ENCODE measurements at places on chromosomes 13 and 19. TPM values are rescaled to one million over a fixed set of nuclear protein-coding genes. Genes with fewer than 3 reads are reported as not detected.

Gene WDR83
- 8.9 TPM for total RNA-seq

Gene PSG3
- not detected for total RNA-seq

Gene MED4
- 38.5 TPM for total RNA-seq

Gene PLIN5
- total RNA-seq: 10.0 TPM

Gene IGLON5
- total RNA-seq: not detected

Gene ZNF71
- 11.1 TPM for total RNA-seq

Gene GPC6
- 14.4 TPM for total RNA-seq

Gene CYP4F8
- not detected for total RNA-seq

Gene CCNA1
- 0.54 TPM for total RNA-seq

Gene CAPN12
- total RNA-seq: 0.54 TPM

Gene KIR3DL1
- total RNA-seq: not detected

Gene CPB2
- total RNA-seq: not detected

Gene SWSAP1
- total RNA-seq: 1.1 TPM

Gene ATP4B
- total RNA-seq: not detected

Gene NLRP9
- total RNA-seq: not detected

Gene TTC9B
- not detected for total RNA-seq

Gene STX10
- 82.5 TPM for total RNA-seq

Gene SHC2
- 49.9 TPM for total RNA-seq

Gene RNF113B
- not detected for total RNA-seq

Gene HRC
- total RNA-seq: 1.1 TPM

Gene ZNF667
- 2.9 TPM for total RNA-seq

Gene NCAN
- total RNA-seq: not detected

Gene LILRB1
- total RNA-seq: 5.8 TPM

Gene GFY
- total RNA-seq: not detected

Gene CEACAM21
- total RNA-seq: 2.2 TPM

Gene LRG1
- total RNA-seq: 0.49 TPM

Gene PCDH17
- total RNA-seq: 5.0 TPM

Gene RPL18A
- total RNA-seq: 2,208 TPM

Gene SPRY2
- total RNA-seq: 33.5 TPM

Gene ICAM5
- not detected for total RNA-seq

Gene ZNF439
- 8.6 TPM for total RNA-seq

Gene TINCR
- total RNA-seq: 0.41 TPM

Gene GRIN2D
- total RNA-seq: 0.16 TPM

Gene IGFLR1
- total RNA-seq: 11.4 TPM

Gene P2RY11
- total RNA-seq: 10.3 TPM
